ENCODE measurements at places on chromosomes 3 and 15.

GRCh38 chr3:32154205-32154579 lies 47.8 kb downstream of the GPD1L start:
- H3K4me3 ChIP-seq: no peak overlapping the region
- H3K27me3 ChIP-seq: no peaks in the 10 kb centered on the region
- peak; percentile 18 for DNase-seq
- no peaks in the 10 kb centered on the region for H3K4me1 ChIP-seq
- no peaks in the 10 kb centered on the region for H3K36me3 ChIP-seq

DNA sequence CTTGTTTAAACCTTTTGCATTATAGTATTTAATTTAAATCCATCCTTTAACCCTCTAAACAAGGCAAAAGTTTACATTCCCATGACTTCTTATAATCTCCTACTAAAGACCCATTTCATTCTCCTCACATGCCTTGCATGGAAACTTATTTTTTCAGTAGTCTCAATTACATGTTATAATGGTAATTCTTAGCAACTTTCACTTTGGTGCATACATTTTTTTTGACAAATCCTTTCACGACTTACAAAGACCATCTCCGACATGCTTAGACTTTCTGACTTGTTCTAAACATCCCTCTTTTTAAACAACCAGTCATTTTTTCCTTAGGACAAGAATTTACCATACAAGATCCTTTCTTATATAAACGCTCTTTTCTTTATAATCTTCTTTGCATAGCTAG lies 615.4 kb upstream of the GBE1 start:
- DNase-seq: peak; percentile 0
- no peaks in the 10 kb centered on the region for H3K4me1 ChIP-seq
- no peak overlapping the region for H3K4me3 ChIP-seq

DNA sequence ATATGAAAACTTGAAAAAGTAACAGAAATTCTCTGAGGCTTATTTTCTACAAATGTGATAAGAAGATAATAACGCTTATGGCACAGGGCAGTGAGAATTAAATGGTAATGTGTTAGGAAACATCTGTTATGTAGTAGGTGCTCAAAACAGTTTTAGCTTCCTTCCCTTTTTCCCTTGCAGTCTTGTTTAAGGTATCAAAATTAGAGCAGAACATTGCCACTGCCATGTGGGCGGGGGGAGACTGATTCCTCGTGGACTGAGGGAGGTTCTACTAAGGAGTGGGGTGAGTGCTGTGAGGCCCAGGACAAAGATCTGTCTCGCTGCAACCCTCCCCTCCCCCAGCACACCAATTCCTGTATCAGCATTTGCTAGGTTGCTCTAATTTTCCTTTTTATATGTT lies 702.4 kb downstream of the TUSC7 start:
- no peaks in the 10 kb centered on the region for H3K4me1 ChIP-seq
- no peak overlapping the region for H3K4me3 ChIP-seq
- H3K27ac ChIP-seq: no peak overlapping the region
- H3K27me3 ChIP-seq: no peaks in the 10 kb centered on the region

DNA sequence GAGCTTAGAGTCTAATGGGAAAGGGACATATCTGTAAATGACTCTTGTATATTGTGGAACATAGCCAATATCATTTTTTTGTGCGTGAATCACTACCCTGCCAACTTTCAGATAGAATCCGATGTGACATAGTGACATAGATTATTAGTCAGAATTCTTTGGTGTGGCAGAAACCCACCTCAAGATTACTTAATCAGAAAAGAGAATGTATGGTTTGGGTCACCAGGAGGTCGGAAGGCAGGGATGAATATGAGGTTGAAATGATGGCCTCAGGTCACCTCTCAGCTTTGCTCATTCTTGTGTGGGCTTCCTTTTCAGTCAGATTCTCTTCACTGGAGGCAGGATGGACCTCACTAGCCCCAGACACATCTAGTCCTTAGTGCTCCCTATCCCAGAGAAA lies 41.4 kb downstream of the SNAPC5 start:
- DNase-seq: no peak
- no peaks in the 10 kb centered on the region for H3K4me1 ChIP-seq
- H3K36me3 ChIP-seq: peaks cover 18% of the 10 kb centered on the region
- no peaks in the 10 kb centered on the region for H3K27me3 ChIP-seq

DNA sequence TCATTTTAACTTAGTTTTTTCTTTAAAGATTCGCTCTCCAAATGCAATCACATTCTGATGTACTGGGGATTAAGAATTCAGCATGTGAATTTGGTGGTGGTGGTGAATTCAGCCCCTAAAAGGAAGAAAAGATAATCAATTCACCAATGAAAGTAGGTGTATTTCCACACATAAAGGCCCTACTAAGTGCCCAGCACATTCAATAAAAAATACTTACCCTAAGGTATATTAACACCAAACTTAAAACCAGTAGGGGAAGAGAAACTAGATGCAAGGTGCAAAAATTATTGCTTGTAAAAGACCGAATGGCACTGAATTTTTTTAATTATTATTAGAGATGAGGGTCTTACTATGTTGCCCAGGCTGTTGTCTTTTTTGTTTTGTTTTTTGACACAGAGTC lies 16.8 kb upstream of the SUCNR1 start:
- H3K4me1 ChIP-seq: peaks cover 4% of the 10 kb centered on the region
- no peak overlapping the region for H3K27ac ChIP-seq
- no peak overlapping the region for H3K4me3 ChIP-seq
- DNase-seq: no peak

- H3K4me3 ChIP-seq: no peak overlapping the region
- no peaks in the 10 kb centered on the region for H3K36me3 ChIP-seq
- DNase-seq: no peak
Observed at GRCh38 chr15:86375733-86376280, 296.1 kb downstream of the AGBL1 start.

- H3K4me3 ChIP-seq: no peak overlapping the region
- H3K27me3 ChIP-seq: no peaks in the 10 kb centered on the region
- no peaks in the 10 kb centered on the region for H3K36me3 ChIP-seq
Observed at GRCh38 chr3:165754219-165755007, 82.8 kb downstream of the BCHE start.

DNA sequence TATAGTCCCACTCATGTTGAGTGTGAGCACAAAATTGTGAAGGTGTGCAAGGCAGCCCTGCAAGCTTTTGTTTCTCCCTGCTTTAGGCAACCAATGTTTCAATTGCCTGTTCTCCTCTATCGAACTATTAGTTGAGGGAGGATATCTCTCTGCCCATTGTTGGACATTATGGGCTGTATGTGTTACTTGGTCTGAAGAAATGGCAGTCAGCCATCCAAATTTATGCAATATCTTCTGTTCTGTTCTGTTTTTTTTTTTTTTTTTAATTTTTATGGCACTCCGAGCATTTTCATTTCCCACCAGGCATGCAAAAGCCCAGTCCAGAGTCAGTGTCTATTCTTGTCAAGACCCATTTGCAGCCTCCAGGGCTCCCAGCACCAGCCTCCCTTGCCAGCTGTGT lies 44.0 kb downstream of the ANAPC13 start:
- no peaks in the 10 kb centered on the region for H3K4me1 ChIP-seq
- no peak overlapping the region for H3K4me3 ChIP-seq
- H3K36me3 ChIP-seq: no peaks in the 10 kb centered on the region
- H3K27ac ChIP-seq: no peak overlapping the region
- H3K27me3 ChIP-seq: peaks cover 2% of the 10 kb centered on the region
- DNase-seq: no peak

DNA sequence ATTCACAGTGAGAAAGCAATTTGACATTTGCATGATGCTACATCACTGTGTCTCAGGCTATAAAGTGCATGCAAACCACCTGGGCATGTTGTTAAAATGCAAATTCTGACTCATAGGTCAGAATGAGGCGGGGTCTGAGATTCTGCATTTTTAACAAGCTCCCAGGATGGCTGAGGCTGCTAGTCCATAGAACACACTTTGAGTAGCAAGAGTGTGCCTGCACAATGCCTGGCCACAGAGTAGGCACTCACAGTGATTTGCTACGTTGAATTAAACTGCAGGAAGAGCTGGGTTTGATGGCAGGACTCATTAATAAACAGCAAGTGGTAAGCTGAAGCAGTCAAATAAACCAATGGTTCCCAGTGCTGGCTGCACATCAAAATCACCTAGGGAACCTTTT lies 48.1 kb downstream of the NTRK3 start:
- DNase-seq: no peak
- no peak overlapping the region for H3K27ac ChIP-seq
- no peak overlapping the region for H3K4me3 ChIP-seq
- H3K27me3 ChIP-seq: peaks cover 3% of the 10 kb centered on the region
- H3K36me3 ChIP-seq: no peaks in the 10 kb centered on the region

DNA sequence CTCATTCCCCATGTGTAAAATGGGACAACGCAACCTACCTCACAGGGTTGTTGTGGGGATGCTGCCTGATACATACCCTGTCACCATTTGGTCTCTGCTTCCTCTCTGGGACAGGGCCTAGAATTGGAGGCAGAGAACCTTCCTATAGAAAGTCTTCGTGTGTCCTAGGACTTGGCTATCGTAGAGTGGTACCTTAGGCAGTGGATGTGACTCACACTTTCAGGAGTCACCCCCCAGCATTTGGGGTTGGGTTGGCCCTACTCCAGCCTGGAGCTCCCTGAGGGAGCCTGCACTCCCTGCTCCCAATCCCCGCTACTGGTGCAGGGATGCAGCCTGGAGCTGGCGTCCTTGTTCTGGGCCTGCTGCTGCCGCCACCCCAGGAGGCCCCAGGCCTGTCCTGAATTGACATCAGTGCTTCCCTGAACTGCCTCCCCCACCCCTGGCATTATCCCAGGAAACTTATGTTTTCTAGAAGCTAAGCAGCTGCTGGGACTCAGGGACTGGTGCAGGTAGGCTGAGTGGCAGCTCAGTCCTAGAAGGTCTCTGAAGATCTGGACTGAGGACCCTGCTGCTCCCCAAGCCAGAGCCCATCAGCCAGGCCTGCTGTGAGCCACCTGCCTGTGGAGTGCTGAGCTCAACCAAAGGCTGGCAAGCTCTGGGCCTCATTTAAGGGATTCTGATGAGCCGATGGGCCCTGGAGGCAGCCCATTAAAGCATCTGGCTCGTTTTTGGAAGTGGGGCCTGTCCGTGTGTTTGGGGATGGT lies 9.9 kb downstream of the C15orf39 start:
- H3K36me3 ChIP-seq: peaks cover 63% of the 10 kb centered on the region
- H3K4me1 ChIP-seq: peaks cover 30% of the 10 kb centered on the region
- no peak overlapping the region for H3K27ac ChIP-seq
- DNase-seq: no peak

GRCh38 chr3:167750272-167750971 lies 14.9 kb downstream of the SERPINI1 start:
- H3K4me3 ChIP-seq: no peak overlapping the region
- no peaks in the 10 kb centered on the region for H3K4me1 ChIP-seq
- no peaks in the 10 kb centered on the region for H3K36me3 ChIP-seq
- no peaks in the 10 kb centered on the region for H3K27me3 ChIP-seq

DNA sequence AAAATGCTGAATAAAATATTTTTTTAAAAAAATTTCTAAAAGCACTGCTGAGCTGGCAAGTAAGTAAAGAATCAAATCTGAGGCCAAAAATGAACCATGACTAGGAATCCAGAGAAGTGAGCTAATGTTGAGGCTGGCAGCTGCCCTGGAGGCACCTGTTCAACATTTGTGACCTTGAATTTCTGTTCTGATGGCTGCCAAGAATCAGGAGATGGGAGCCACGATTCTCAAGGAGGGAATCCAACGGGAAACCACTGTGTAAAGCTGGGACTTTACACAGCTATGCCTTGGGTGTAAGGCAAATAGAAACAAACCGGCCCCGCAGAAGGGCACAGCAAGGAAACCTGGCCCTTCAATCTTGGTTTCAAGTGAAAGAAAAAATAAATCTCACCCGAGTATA lies 22.7 kb downstream of the HEG1 start:
- H3K27ac ChIP-seq: no peak overlapping the region
- peaks cover 19% of the 10 kb centered on the region for H3K27me3 ChIP-seq
- H3K4me3 ChIP-seq: no peak overlapping the region
- no peaks in the 10 kb centered on the region for H3K4me1 ChIP-seq
